ENCODE measurements at places on chromosomes 16 and 17.

DNA sequence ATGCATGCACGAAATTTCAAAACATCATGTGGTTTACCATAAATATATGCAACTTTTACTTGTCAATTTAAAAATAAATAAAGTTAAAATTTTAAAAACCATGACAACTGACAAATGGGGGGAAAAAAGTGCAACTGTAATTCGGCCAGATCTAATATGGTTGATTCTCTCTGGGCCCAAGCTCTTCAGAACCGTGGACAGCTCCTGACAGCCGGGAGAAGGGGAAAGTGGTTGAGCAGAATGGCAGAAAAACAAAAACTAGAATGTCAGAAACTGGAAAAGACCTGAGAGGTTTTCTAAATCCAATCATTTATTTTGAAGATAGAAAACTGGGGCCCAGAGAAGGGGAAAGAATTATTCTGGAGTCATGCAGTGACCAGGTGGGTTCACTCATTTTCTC, 126.6 kb downstream of the TMEM132E start:
- DNase-seq, result no peak

GRCh38 chr16:17510567-17510966, 39.8 kb upstream of the XYLT1 start:
- no peak for DNase-seq

GRCh38 chr17:30476726-30477082, 504 bp upstream of the GOSR1 start:
- DNase-seq, result peak; percentile 7

- DNase-seq, result no peak
Observed at GRCh38 chr17:12078791-12079190, 58.1 kb downstream of the MAP2K4 start.

- DNase-seq, result no peak
Observed at GRCh38 chr17:29956225-29956624, 14.8 kb downstream of the EFCAB5 start.

DNA sequence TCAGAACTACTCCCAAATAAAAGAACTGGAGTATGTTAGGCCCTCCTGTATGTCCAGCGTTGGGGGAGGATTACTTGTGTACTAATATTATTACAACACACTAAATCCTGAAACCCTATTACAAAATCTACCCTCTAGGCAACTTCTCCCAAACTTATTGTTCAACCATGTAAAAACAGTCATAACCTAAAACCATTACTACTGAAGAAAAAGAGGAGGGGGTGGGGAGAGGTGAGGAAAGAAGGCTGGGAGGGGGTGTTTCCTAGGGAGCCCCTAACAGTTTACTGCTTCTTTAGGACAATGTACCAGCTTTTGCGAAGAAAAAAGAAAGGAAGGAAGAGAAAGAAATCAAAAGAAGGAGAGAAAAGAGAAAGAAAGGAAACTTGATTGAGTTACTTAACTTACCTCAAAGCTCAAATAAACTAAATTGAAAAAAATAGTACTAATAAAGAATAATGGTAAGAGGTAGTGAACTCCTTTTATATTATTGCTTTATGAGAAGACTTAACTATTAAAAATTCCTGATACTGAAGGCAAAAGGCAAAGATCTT, 2.3 kb downstream of the SALL1 start:
- DNase-seq, result no peak

GRCh38 chr16:3021449-3022207, 1.5 kb downstream of the TNFRSF12A start:
- DNase-seq, result peak; percentile 91

GRCh38 chr17:67218385-67218950, 26.5 kb downstream of the HELZ start:
- no peak for DNase-seq
